ENCODE measurements at places on chromosomes 16 and 17. TPM values are rescaled to one million over a fixed set of nuclear protein-coding genes. Genes with fewer than 3 reads are reported as not detected.

GRCh38 chr17:47660064-47660492 is 10.4 kb downstream of the KPNB1 start:
- no peak for DNase-seq

DNA sequence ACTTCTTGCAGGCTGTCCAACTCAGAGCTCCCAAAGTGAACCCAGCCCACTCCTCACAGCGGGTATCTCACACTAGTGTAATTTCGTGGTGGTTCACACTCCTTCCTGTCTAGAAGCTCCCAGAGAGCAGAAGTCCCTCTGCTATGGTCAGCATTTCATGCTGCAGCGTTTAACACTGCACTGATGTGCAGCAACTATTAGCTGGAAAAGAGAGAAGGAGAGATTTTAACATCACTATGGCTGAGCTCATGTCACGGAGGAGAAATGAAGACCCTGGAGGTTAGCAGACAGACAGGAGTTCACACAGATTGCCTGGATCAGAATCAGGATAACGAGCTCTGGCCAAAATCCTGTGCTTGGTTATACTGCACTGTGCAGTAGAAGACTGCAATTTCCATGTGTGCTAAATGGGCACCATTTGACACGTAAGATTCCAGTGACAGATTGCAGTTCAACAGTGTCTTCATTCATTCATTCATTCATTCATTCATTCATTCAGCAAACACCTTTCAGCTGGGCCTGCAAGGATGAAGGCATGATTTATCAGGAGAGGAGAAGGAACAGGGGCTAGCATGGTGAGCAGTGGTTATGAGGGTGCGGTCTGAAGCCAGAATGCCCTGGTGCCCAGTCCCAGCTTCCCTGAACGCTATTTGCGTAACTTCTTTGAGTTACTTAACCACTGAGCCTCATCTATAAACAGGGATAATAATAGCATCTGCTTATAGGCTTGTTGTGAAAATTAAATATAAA is 5.3 kb upstream of the CCL1 start:
- DNase-seq = no peak

DNA sequence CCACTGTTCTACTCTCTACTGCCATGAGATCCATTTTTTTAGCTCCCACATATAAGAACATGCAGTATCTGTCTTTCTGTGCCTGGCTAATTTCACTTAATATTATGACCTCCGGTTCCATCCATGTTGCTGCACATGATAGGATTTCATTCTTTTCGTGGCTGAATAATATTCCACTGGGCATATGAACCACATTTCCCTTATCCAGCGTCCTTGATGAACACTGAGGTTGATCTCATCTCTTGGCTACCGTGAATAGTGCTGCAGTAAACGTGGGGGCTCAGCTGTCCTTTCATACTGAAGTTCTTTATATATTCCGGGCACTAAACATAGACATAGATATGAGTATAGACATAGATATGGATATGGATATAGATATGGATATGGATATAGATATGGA is 109.3 kb upstream of the TNRC6C start:
- no peak for DNase-seq

DNA sequence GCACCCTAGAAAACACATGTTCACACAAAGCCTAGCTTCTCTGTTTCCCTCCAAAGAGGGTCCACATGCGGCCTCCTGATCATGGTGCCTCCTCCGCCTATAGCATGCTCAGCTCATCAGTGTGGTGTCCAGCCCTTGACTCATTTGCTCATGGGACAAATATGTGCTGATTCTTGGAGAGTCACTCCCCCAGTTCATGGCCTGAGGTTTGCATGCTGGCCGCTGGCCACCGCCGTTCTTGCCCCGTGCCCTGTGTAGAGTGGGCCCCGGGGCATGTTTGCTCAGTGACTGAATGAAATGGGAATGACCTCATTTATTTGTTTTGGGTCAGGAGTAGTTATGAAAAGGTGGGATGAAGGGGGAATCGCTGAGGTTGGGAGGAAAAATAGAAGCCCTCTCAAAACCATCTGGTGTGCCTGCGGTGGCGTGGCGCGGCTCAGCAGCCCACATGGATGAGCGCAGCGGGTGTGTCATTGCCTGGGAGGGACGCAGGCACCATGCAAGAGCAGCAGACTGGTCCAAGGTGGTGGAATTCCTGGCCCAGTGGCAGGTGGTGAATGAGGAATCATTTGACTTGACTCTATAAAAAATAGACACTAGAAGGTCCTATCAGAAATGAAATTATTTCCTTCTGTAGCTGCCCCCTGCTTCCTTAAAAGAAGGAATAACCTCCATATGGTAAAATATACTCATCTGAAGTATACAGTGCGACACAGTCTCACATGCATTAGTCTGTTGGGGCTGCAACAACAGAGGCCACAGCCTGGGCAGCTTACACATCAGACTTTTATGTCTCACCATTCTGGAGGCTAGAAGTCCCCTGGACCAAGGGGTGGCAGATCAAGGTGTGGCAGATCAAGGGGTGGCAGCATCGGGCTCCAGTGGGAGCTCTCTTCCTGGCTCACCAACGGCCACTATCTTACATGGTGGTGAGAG is 31.7 kb downstream of the CRISPLD2 start:
- no peak for DNase-seq

The MT1G gene
- not detected for total RNA-seq

DNA sequence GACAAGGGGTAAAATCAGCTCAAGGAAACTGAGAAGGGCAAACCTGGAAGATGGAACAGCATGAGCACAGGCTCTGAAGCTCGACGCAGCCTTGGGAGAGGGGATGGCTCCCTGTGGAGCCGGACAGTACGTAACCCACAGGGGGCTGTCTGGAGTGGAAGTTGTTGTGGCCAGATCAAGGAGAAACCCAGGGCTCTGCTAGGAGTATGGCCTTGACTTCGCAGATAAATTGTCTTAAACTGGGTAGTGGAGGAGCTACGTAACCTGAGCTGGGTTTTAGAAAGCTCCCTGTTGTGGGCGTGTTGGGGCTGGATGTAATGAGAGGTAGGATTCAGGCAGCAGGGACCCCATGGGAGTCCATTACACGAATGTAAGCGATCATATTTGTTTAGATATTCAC is 25.5 kb upstream of the AXIN2 start:
- DNase-seq = no peak

DNA sequence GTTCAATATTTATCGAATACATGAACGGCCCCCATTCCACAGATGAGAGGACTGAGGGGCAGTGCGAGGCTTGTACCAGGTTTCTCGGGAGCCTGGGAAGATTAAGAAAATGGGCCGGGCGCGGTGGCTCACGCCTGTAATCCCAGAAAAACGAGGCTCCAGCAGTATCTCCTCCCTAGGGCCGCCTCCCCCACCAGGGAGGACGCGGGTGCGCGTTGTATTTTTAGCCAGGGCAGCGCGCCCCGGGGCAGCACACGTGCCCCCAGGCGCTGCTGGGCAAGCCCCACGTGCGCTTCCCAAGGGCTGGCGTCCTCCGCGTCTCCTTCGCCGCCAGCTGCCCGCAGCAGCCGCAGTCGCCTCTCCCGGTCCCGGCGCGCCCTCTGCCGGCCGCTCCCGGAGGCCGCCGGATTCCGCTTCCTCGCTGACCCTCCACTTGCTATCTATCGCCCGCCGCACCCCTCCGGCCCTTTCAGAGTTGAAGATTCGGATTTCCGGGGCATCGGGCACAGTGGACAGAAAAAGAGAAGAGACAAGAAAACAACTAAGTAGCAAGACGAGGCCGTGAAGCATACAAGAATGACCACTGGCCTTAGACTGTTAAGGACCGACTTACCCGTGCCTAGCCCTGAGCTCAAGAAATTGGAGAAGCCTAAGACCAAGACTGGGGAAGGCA is 1.9 kb upstream of the YBX2 start:
- peak; percentile 93 for DNase-seq

DNA sequence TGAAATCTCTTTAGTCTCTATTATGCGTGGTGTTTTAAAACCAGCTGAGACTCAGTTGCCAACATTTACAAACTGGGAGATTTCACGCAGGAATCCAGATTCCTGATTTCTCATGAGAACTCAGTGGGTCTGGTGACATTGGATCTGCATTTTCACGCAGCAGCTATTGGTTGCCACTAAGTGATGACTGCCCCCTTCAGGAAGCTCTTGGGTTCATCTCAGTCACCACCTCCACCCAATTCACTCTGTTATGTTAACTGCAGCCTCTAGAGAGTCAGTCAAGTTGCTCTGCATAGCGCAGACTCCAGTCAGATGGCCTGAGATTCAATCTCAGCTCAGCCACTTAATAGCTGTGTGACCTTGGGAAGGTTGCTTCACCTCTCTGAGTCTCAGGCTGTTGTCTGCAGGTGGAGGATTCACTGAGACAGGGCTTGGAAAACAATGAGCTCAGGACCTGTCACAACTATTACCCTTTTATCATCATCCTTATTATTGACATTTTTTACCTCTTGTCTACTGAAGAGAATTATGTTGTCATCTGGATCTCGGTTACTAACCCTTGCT is 6.4 kb downstream of the SHISA9 start:
- DNase-seq = no peak

DNA sequence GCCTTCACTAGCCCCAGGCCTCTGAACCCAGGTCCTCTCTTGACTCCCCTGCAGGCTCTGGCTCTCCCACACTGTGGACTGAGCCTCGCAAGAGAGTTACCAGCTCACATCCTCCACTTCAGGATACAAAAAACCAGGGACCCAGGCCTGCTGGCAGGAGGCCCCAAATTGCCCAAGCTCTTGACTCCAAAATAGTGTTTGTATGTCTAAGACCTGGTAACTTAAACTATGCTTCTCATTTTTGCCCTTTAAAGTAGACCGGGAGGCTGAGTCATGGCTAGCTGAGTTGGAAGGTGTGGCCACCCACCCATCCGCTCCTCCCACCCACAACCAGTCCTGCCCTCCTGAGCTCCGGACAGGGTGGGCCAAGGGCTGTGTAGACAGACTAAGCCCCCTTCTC is 250.0 kb downstream of the SOX9 start:
- DNase-seq = no peak

- DNase-seq = no peak
Observed at GRCh38 chr16:62965831-62966230, 929.6 kb upstream of the CDH8 start.

DNA sequence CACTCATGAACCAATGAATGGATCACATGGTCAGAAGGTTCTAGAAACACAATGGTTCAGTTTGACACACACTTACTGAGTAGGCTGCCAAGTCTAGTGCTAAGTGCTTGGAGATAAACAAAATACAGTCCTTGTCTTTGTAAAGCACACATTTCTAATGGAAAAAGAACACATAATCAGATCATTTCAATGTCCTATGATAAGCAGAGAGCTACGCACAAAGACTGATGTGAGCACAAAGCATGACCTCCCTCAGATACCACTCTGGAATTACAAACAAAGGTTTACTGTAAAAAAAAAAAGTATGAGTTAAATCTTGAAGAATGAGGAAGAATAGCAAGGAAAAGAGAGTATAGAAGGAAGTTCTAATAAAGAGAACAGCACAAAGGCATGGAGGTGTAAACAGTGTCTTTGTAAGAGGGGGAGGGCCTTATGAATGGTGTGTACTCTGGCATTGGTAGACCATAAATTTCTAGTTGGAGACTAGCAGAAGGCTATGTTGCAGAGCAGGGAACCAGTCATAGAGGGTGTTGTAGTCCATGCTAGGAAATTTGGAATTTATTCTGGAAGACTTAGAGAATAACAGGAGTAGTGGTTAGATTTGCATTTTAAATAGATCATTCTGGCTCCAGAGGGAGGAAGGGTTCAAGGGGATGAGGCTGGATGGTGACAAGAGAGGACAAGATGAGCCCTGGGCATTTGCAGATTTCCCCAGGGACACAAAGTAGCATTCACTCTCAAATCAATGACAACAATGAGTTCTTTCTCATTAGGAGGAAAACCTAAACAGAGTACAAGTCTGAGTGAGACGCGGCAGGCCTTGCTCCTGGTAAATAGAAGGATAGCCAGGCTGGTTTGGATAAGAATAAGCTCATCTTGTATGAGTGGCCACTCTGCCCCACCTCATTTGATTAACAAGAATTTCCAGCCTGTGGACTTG is 468.0 kb downstream of the TOX3 start:
- DNase-seq = no peak

DNA sequence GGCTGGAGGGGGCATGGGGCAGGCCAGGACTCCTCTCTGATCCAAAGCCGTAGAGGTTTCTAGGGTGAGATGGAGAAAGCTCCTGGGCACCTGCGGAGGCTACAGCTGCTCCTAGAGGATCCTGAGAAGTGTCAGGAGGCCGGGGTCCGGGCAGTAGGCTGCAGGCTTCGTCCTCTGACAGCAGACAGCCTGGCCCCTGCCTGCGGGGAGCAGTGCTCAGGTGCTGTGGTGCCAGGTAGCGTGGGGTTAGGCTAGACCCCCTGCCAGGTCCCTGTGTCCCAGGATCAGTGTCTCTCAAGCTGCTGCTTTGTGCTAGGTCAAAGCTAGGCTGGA is 1.5 kb upstream of the MRPS34 start:
- no peak for DNase-seq

- DNase-seq = no peak
Observed at GRCh38 chr17:77889135-77889505, 69.4 kb upstream of the TNRC6C start.

DNA sequence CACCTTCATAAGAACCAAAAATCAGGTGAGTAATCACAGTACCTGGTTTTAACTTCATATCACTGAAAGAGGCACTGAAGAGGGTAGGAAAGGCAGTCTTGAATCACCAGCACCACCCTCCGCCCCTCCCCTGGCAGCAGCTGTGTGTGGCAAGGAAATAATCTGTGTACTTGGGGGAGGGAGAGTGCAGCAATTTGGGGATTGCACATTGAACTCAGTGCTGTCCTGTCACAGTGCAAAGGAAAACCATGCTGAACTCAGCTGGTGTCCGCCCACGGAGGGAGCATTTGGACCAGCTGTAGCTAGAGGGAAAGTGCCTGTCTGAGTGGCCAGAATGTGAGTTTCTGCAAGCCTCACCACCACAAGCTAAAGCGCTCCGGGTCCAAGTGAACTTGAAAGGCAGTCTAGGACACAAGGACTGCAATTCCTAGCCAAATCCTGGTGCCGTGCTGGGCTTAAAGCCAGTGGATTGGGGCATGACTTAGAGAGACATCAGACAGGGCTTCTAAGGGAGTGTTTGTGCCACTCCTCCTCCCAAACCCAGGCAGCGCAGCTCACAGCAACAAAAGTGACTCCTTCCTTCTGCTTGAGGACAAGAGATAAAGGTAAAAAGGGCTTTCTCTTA is 39.7 kb upstream of the ALDH3A1 start:
- no peak for DNase-seq

The KRT20 gene
- total RNA-seq = not detected

- DNase-seq = no peak
Observed at GRCh38 chr16:77645764-77646163, 76.5 kb upstream of the NUDT7 start.

Measured in left ventricle myocardium superior (tissue), 1 donor.